ENCODE measurements at places on chromosomes 1 and 21. TPM values are rescaled to one million over a fixed set of nuclear protein-coding genes. Genes with fewer than 3 reads are reported as not detected.

MX2 gene
- total RNA-seq = 56.7 TPM

LEFTY1 gene
- total RNA-seq = not detected

TSACC gene
- total RNA-seq = 3.6 TPM

HES5 gene
- not detected for total RNA-seq

GRCh38 chr1:16152481-16153087, 3.3 kb downstream of the EPHA2 start:
- DNase-seq = no peak

IL20 gene
- not detected for total RNA-seq

DNA sequence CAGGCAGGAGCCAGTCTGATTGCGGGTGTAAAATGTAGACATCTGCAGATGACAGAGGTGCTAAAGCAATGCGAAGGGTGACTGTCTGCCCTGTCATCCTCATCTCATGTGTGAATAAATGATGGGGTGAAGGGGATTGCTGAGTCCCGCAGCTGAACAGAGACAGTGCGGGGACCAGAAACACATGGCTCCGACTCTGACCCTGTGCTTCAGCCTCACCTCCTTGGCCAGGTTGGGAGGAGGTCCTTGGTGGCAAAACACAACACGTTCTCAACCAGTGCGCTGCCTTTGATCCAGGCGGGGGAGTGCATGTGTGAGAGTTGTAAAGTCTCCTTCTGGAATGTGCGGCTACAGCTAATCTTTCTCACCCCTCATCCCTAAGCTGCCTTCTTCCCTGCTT, 32.0 kb upstream of the TTC22 start:
- DNase-seq = no peak

GRCh38 chr21:46100426-46100825, 2.5 kb downstream of the COL6A2 start:
- DNase-seq = no peak

DMRTB1 gene
- not detected for total RNA-seq

FMO3 gene
- total RNA-seq = not detected

DNA sequence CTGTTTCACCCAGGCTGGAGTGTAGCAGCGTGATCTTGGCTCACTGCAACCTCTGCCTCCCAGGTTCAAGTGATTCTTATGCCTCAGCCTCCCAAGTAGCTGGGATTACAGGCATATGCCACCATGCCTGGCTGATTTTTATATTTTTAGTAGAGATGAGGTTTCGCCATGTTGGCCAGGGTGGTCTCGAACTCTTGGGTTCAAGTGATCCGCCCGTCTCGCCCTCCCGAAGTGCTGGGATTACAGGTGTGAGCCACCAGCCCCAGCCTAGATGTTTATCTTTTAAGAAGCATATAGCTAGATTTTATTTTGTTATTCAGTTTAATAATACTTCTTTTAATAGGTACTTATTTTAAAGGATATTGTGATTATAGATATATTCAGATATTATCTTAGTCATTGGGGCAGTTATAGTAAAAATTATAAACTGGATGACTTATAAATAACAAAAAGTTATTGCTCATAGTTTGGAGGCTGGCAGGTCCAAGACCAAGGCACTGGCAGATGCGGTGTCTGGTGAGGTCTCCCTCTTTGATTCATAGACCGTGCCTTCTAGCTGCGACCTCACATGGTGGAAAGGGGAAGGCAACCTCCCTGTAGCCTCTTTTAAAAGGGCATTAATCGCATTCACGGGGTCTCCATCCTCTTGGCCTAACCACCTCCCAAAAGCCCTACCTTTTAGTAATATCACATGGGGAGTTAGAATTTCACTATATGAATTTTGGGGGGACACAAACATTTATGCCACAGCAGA, 3.1 kb upstream of the KCNE2 start:
- no peak for DNase-seq

TRAF5 gene
- total RNA-seq = 10.5 TPM

GRCh38 chr1:10283318-10283984, 73.1 kb downstream of the KIF1B start:
- DNase-seq = no peak

ZNF697 gene
- 7.1 TPM for total RNA-seq

GPR37L1 gene
- total RNA-seq = 0.44 TPM

GRCh38 chr1:216805953-216806352, 82.7 kb upstream of the ESRRG start:
- DNase-seq = no peak

Measured in Panc1 (cell line).